ENCODE measurements at places on chromosomes 2 and 18. TPM values are rescaled to one million over a fixed set of nuclear protein-coding genes. Genes with fewer than 3 reads are reported as not detected.

AAMP gene
- total RNA-seq: 60.0 TPM

DHRS9 gene
- 0.71 TPM for total RNA-seq

NXPH2 gene
- not detected for total RNA-seq

GRCh38 chr2:237532160-237532559 is 34.2 kb upstream of the PRLH start:
- ATAC-seq: no peak

DNA sequence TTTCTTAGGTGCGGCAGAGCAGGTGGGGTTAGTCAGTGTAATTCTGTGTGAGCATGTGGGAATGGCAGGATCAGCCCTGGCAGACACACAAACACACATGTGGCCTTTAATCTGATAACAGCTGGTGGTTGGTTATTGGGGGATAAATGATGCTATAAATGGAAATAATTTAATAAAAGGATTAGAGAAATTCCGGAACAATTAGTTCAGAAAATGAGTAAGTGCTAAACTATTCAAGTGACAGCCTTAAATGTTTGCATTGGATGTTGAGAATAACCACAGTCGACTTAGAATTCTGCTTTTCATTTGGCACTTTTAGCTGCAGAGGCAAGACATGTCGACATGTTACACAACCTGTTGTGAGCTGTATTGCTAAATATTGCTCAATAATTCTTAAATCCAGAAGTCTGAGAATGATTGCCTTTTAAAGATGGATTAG is 7.2 kb downstream of the SMYD1 start:
- no peak for ATAC-seq

- peak; percentile 35 for ATAC-seq
Observed at GRCh38 chr2:63882395-63883105, 40.9 kb downstream of the UGP2 start.

DNA sequence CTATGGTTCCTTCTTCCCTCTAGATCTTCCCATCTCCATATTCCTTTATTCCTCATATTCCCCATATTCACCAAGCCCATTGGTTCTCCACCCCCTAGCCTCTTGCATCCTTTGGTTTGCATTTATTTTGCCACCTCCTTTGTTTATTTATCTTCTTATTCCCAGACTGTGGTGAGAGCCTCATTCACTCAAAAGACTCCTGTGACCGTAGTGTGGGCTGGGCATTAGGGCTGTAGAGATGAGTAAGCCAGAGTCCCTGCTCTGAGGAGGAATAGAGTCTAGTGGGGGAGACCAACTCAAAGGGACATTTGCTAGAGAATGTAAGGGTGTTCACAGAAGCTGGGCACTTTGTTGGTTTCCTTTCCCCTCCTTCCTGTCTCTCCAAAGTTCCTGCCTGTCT is 8.3 kb downstream of the ATG16L1 start:
- peak; percentile 46 for ATAC-seq
